NCI-H187 (cell line): ENCODE measurements at places on chromosomes 6 and 20.

- DNase-seq, result no peak
Measured at GRCh38 chr20:47088335-47088734, 193.7 kb downstream of the EYA2 start.

DNA sequence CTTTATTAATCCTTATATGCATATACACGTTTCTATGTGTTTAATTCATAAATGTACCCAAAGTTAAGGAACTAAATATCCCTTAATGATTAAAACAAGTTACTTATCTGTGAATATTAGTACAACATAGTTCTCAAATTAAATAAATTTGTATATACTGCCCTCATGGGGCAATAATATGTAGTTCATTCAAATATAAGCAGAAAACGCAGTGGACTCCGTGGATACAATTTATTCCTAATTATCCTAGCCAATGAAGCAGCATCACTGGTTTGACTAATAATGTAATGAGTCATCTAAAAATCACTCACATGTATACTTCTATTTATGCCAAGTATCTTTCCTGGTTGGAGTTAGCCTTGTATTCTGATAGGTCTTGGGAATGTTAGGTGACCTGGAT lies 111.6 kb downstream of the TBC1D32 start:
- DNase-seq, result no peak

DNA sequence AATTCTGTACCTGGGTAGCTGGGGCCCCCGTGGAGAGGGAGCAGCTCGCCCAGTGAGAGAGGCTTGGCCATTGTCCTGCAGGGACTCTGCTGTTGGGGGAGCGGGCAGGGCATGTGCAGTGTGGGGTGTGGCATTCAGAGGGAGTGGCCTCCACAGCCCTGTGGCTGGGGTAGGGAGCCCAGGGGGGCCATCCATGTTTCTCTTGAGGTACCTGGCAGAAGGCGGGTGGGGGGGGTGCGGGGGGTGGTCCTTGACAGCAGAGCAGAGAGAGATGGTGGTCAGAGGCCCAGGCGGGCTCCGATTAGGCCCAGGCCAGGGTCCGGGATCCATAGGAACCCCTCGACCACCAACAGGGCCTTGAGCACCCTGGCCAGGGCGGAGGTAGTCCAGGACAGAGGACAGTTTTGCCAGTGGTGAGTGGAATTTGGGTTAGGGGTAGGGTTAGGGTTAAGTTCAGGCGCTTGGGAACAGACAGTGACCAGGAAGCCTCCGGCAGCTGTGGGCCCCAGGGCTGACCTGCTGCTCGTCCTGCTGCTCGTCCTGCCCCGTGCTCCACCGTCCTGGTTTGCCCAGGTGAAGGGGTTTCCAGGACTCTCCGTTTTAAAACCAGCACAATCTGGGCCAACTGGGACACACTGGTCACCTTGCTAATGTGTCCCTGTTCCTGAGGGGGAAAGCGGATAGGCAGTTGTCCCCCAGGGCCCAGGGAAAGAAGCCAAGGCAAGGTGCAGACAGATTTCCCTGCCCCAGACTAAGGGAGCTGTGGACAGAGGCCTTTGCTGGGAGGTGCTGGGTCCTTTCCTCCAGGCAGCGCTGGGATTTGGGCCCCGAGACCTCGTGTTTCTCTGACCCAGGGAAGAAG lies 24.8 kb upstream of the MYT1 start:
- no peak for DNase-seq

- peak; percentile 36 for DNase-seq
Measured at GRCh38 chr6:108838101-108838717, 10.0 kb upstream of the ARMC2 start.

GRCh38 chr6:70072540-70073179 lies 206.3 kb downstream of the COL19A1 start:
- DNase-seq, result no peak

GRCh38 chr6:106702451-106703110 lies 73.2 kb downstream of the QRSL1 start:
- peak; percentile 77 for DNase-seq

- no peak for DNase-seq
Measured at GRCh38 chr6:333379-334002, 41.2 kb downstream of the DUSP22 start.

DNA sequence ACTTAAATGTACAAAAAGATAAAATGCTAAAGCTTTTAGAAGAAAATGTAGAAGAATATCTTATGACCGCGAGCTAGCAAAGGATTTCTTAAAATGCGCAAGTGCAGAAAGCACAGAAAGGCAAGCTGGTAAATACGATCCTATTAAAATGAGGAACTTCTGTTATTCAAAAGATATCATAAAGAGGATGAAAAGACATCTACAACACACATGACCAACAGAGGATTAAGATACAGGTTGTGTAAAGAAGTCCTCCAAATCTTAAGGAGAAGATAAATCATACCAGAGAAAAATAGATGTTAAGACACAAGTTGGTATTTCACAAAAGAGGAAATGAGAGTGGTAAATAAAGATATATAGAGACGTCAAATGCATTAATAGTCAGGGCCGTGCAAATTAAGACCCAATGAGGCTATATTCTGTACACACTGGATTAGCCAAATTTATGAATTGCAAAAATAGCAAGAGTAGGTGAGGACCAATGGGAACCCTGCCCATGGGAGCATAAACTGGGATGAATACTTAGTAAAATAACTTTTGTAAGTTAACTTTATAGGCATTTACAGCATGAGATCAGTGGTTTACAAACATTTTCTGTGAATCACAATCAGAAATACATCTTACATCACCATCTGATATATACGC lies 23.0 kb downstream of the APCDD1L start:
- DNase-seq, result no peak

GRCh38 chr6:137764464-137764863 lies 102.6 kb upstream of the TNFAIP3 start:
- no peak for DNase-seq
